ENCODE measurements at places on chromosomes 13 and 19. TPM values are rescaled to one million over a fixed set of nuclear protein-coding genes. Genes with fewer than 3 reads are reported as not detected.

ATP4A gene
- total RNA-seq = not detected

C1QTNF9B gene
- not detected for total RNA-seq

ZNF541 gene
- not detected for total RNA-seq

GRIN3B gene
- total RNA-seq = not detected

MADCAM1 gene
- not detected for total RNA-seq

IFNL1 gene
- total RNA-seq = not detected

PSG7 gene
- not detected for total RNA-seq

PTH2 gene
- total RNA-seq = not detected

CRB3 gene
- total RNA-seq = 53.0 TPM

C5AR1 gene
- total RNA-seq = 1.9 TPM

ZBTB7A gene
- total RNA-seq = 60.5 TPM

STAP2 gene
- 96.7 TPM for total RNA-seq

NPHS1 gene
- total RNA-seq = not detected

RGCC gene
- 39.7 TPM for total RNA-seq

FGF21 gene
- not detected for total RNA-seq

LYPD3 gene
- total RNA-seq = 354 TPM

SYT3 gene
- 2.2 TPM for total RNA-seq

GPALPP1 gene
- total RNA-seq = 29.6 TPM

SYCN gene
- total RNA-seq = not detected

CDC34 gene
- total RNA-seq = 53.5 TPM

ZNF888 gene
- 2.6 TPM for total RNA-seq

ZNF415 gene
- total RNA-seq = 0.61 TPM

GAPDHS gene
- total RNA-seq = not detected

USE1 gene
- 22.5 TPM for total RNA-seq

CD70 gene
- total RNA-seq = 4.0 TPM

EDNRB gene
- total RNA-seq = 7.4 TPM

PALM gene
- total RNA-seq = 9.1 TPM

GPR12 gene
- not detected for total RNA-seq

IPO5 gene
- total RNA-seq = 34.0 TPM

KIR2DL4 gene
- not detected for total RNA-seq

KCTD4 gene
- total RNA-seq = not detected

ZNF534 gene
- total RNA-seq = not detected

ASF1B gene
- total RNA-seq = 3.2 TPM

TICAM1 gene
- total RNA-seq = 21.2 TPM

ZFP82 gene
- total RNA-seq = 0.70 TPM

DENND1C gene
- total RNA-seq = 0.62 TPM

ZNF432 gene
- 9.7 TPM for total RNA-seq

ZNF491 gene
- 0.64 TPM for total RNA-seq

ZNF625 gene
- 2.0 TPM for total RNA-seq

CLEC17A gene
- not detected for total RNA-seq

KLK13 gene
- total RNA-seq = 973 TPM

SIGLECL1 gene
- total RNA-seq = not detected

NCR1 gene
- total RNA-seq = not detected

RAX2 gene
- not detected for total RNA-seq

DYRK1B gene
- total RNA-seq = 8.6 TPM

LRRC4B gene
- 0.62 TPM for total RNA-seq

SLC6A16 gene
- 0.13 TPM for total RNA-seq

KCNRG gene
- 2.9 TPM for total RNA-seq

OR7C1 gene
- not detected for total RNA-seq

TEX101 gene
- 3.4 TPM for total RNA-seq

LGI4 gene
- total RNA-seq = 1.8 TPM

F10 gene
- 21.6 TPM for total RNA-seq

CGB8 gene
- not detected for total RNA-seq

CGB1 gene
- total RNA-seq = not detected

CTXN1 gene
- 2.7 TPM for total RNA-seq

CPB2 gene
- total RNA-seq = not detected

FBL gene
- 184 TPM for total RNA-seq

Data from esophagus squamous epithelium (tissue), 5 donors.